Hematopoietic multipotent progenitor cell (in vitro differentiated cells): ENCODE measurements at places on chromosomes 13 and 19. TPM values are rescaled to one million over a fixed set of nuclear protein-coding genes. Genes with fewer than 3 reads are reported as not detected.
A peak's percentile ranks its signal among the peaks of the same experiment; 100 is the strongest.

The TBXA2R gene
- total RNA-seq = 1.3 TPM

GRCh38 chr13:41579168-41579567, 121.8 kb downstream of the RGCC start:
- DNase-seq = no peak

DNA sequence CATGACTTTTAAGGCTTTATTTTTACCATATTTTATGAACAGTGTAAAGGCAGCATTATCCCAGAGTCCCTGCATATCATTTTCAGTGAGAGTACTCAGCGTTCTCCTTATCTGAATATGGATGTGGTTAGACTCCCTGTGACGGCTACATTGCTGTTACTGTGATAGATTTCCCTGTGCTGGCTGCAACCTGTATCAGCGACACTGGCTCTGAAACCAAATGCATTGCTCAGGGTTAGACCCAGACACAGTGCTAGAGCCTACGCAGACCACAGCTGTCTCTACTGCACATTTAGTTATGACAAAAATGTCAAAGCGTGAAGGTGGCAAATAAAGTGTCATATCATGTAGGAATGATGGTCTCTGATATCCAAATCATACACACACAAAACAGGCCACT, 138.0 kb downstream of the ENOX1 start:
- DNase-seq = no peak

- peak; percentile 16 for DNase-seq
Measured at GRCh38 chr19:33192010-33192409, 2.1 kb upstream of the LRP3 start.

DNA sequence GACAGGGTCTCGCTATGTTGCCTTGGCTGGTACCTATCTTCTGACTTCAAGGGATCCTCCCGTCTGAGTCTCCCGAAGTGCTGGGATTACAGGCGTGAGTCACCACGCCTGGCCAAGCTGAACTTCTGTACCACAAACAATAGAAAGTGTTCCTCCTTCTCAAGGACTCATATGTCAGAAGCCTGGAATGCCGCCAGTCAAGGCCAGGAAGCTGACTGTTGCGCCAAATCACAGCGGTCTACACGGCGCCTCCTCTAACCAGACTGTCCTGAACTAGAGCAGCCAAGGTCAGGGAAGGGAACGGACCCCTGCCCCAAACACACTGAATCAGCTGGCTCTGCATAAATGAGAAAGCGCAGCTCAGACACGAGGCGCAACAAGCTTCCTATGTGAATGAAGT, 14.6 kb downstream of the RAB20 start:
- DNase-seq = no peak

DNA sequence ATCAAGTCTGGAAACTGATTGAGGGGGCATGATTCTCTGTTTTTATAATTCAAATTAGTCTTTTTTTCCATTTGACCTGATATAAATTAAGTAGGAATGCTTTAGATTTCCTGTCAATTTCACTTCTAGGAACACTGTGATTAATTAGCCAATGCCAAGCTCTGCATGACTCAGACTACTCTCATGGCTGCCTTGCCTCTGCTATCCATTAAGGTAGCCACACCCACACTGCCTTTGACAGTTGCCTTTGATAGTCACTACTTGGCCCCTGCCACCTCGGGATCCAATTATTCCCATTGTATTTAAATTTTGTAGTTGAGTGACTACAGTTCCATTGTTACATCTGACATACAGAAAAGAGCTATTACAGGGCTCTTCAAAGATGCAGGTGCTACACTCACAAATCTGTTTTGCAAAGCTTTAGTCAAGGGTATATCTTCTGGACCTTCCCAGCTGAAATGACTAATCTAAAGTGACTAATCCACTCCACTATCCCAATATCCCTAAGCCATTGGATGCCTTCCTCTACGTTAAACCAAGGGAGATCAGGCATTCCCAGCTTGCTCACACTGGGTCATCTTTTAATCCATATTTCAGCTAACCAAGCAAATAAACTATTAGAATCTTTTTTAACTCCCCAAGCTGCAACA, 1193.1 kb upstream of the MIR17HG start:
- DNase-seq = no peak

DNA sequence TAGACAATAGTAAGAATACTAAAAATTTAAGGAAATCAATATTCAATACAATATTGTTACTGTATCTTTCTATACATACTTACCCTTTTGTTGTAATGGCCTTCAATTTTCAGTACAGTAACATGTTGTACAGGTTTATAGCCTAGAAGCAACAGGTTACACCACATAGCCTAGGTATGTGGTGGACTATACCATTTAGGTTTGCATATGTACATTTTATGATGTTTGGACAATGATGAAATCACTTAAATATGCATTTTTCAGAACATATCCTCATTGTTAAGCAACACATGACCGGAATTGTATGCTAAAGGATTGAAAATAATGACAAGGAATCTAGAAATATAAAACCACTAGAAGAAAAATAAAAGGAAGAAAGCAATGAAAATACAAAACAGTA, 611.4 kb downstream of the DACH1 start:
- DNase-seq = no peak

GRCh38 chr19:33863436-33863835, 66.8 kb downstream of the KCTD15 start:
- no peak for DNase-seq

GRCh38 chr19:6274756-6275155, 5.0 kb downstream of the MLLT1 start:
- DNase-seq = no peak

GRCh38 chr13:57345526-57345925, 178.5 kb downstream of the PRR20E start:
- no peak for DNase-seq

- DNase-seq = no peak
Measured at GRCh38 chr13:27680465-27680864, 58.8 kb downstream of the POLR1D start.

DNA sequence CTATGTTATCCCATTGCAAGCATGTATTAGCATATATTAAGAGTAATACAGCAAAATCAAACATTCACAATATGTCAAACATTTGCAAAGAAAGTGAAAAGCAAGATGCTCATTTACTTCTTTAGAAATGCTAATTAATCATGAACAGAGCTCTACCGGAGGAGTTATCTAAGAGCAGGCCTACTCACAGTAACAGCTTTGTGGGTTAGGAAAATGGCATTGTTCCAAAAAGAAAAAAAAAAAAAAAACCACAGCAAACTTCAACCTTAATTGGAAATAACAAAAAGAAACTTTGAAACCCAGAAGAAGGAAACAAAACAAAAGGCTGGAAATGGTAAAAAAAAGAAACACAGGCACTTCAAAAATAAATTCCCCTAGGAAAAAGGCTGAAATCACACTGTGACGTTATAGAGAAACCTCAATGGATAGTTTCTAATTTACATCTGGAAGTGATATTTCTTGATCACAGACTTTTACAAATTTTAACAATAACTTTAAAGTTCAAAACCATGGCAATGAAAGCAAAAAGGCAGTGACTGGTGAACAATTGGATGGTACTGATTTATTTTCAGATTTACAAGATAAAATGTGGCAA, 1236.8 kb upstream of the SPRY2 start:
- no peak for DNase-seq

DNA sequence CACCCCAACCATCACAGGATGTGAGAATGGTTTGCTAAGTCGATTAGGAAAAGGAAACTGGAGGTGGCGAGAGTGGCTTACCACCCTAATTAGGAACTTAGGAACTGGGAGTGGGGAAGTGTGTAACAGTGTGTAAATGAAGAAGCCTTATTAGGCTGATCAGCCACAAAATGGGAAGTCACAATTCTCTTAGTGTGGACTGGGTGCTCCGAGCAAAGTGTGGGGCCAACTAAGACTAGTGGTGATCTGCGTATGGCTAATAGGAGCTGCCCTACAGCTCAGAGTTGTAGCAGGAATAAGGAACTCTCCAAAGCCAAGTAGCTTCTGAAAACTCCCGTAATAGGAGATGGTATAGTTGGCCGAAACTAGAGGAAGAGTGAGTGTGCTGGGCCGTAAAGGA, 7.6 kb downstream of the SIGLEC11 start:
- DNase-seq = no peak

The GZMM gene
- 0.27 TPM for total RNA-seq

The ADGRE1 gene
- total RNA-seq = 44.7 TPM

DNA sequence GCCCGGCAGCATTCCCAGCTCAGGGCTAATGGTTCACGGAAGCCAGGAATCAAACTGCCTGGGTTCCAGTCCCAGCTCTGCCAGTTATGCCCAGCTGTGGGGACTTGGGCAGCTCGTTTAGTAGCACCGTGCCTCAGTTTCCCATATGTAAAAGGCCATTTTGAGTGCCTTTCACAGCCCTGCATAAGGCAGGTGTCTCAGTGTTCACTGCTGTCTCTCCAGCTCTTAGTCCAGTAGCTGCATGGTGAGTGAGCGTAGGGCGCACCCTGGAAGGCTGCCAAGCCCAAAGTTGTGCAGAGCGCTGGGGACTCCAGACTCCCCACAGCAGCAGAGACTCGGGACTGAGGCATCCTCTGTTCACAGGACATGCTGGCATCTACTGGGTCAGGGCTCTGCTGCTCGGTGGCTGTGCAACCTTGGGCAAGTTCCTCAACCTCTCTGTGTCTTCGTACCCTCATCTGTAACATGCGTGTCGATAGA, 5.5 kb downstream of the RPL28 start:
- no peak for DNase-seq

DNA sequence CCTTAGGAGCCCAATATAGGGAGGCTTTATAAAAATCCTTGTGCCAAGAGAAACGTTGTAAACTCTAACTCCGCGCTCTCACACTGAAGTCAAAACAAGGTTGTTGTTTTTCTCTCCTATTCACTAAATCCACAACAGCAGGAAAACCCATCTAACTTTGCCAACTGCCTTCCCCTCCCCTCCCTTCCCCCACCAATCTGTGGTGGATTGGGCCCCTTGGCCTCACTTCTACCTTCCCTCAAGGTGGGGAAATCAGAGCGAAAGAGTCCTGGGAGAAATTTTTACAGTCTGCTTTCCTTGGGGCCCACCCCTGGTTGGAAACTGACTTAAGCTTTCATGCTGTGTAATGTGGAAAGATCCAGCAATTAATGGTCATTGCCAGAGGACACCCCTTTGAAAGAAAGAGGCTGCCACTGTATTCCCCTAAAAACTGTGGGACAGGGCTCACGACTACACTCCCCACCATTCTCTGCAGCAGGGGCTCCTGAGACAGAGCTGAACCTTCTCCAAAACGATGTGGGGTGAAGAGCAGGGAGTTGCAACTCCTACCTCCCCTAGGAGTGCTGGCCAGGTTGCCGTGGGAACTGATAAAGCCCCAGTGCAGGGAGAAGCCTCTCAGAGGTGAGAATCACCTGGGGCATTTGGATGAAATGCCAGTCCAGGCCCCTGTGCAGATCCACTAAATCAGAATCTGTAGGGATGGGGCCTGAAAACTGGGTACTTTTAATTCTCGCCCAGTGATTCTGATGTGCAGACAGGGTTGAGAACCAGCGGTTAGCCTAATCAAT, 1.1 kb downstream of the DHRS12 start:
- DNase-seq = no peak

The FRY gene
- total RNA-seq = 28.0 TPM

DNA sequence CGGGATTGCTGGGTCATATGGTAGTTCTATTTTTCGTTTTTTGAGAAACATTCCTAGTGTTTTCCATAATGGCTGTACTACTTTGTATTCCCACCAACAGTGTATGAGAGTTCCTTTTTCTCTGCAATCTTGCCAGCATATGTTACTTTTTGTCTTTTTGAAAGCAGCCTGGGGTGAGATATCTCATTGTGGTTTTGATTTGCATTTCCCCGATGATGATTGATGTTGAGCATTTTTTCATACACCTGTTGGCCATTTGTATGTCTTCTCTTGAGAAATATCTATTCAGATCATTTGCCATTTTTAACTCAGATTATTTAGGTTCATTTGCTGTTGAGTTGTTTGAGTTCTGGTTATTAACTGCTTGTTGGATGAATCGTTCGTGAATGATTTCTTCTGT, 18.5 kb upstream of the ATP12A start:
- DNase-seq = no peak

The RFPL4AL1 gene
- not detected for total RNA-seq

DNA sequence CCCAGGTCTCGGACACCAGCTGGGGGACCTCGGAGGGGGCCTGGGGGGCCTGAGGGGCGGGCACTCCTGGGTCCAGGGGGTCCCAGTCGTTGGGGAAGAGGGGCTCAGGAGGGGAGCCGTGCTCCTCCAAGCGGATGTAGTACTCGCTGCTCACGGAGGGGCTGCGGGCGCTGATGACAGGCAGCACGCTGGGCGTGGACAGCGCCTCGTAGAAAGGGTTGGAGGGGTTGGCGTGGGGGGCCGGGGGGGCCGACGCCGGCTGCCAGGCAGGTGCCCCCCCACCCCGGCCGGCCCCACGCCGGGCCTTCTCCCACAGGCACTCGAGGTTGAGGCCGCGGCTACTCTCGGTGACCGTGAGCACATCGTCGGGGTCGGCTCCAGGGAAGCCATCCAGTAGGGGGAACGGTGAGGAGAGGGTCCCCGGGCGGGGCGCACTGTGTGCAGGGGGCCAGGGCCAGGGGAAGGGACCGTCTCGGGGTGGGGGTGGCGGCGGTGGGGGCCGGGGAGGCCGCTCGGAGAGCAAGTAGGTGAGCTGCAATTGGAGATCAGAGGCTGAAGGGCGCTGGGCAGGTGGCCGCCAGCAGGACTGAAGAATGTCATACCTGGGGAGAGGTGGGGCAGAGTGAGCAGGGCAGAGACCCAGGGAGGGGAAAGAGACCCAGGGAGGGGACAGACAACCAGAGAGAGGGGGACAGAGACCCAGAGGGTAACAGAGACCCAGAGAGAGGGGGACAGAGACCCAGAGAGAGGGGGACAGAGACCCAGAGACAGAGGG, 12.1 kb downstream of the LMTK3 start:
- DNase-seq = no peak

- DNase-seq = no peak
Measured at GRCh38 chr19:1360818-1361461, 22.8 kb upstream of the NDUFS7 start.

The PCDH9 gene
- total RNA-seq = 14.8 TPM

DNA sequence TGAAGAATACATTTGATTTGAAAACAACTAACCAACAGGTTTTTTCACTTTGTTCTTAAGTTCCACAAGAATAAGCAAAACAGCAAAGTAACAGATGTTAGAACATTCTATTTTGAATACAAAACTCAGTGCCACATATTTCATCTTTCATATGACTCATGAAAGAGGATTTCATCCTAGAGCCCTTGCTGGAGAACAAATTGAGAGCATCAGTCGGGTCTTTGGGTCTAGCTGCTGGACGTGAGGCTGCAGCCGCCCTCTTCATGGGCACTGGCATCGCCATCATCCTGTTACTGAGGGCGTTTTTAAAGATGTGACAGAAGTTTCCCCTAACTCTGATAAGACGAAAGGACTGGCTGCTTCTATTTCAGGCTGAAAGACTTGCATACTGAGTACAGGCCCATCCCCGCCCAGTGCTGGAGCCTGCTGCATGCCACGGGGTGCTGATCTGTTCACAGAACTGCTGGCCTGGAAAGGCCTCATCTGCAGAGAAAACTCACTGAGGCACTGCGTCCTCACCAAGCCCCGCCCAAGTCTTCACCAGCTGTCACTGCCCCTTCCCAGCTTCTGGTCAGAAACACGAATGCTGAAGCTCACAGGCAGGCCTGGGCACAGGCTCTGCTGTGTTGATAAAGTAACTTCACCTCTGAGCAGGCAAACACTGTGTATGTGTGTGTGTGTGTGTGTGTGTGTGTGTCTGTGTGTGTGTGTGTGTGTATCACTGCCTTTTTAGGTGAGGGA, 101.4 kb downstream of the TUBGCP3 start:
- DNase-seq = no peak
